Activated naive CD4-positive, alpha-beta T cell treated with anti-CD3 and anti-CD28 coated beads for 36 hours (primary cell): ENCODE measurements at places on chromosomes 3 and 15. TPM values are rescaled to one million over a fixed set of nuclear protein-coding genes. Genes with fewer than 3 reads are reported as not detected.

Gene CCDC174
- 20.7 TPM for total RNA-seq

Gene COL6A5
- not detected for total RNA-seq

Gene EOMES
- 0.14 TPM for total RNA-seq

Gene NDUFB5
- 151 TPM for total RNA-seq

- no peak overlapping the region for H3K27ac ChIP-seq
- no peaks in the 10 kb centered on the region for H3K36me3 ChIP-seq
- peaks cover 30% of the 10 kb centered on the region for H3K4me1 ChIP-seq
- DNase-seq, result no peak
- peak overlapping the region; percentile 47 for H3K4me3 ChIP-seq
Observed at GRCh38 chr3:190322604-190323245, 479 bp upstream of the CLDN1 start.

DNA sequence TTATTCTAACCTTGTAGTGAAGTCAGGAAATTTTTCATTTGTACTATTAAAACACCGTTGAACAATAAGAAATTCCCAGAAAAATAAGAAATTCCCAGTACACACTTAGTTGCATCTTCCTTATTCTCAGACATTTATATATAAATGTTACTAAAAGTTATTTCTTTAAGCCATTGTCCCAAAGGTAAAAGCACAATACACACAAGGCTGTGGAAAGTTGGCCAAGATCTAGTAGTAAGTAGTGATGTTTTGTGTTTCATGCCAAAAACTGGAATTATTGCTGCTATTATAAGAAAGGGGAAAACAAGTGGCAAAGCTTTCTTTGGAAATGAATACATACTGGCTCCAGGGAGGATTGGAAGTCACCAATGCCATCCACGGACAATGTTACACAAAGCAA, 802.5 kb upstream of the DPPA4 start:
- H3K4me1 ChIP-seq, result no peaks in the 10 kb centered on the region
- no peak overlapping the region for H3K4me3 ChIP-seq
- no peak for DNase-seq
- H3K27me3 ChIP-seq, result no peaks in the 10 kb centered on the region

- no peak overlapping the region for H3K27ac ChIP-seq
- peaks cover 7% of the 10 kb centered on the region for H3K27me3 ChIP-seq
- no peaks in the 10 kb centered on the region for H3K36me3 ChIP-seq
- H3K4me3 ChIP-seq, result no peak overlapping the region
Observed at GRCh38 chr3:16570113-16570512, 35.1 kb downstream of the DAZL start.

DNA sequence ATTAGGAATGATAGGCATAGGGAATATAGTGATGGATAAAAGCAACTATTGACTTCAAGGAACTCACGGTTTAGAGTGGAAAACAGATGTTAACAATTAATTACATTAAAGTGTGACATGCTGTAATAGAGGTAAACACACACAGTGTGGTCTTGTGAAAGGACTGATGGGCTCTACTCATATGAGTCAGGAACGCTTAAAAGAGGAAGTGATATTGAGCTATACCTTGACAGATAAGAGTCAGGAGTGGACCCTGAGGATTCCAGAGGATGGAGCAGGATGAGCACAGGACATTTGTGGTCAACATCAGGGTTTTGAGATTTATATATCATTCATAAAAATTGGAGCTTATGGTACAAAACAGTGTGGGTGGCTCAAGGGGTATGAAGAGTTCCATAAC, 11.0 kb downstream of the EXOG start:
- H3K27ac ChIP-seq, result no peak overlapping the region
- no peak for DNase-seq
- H3K27me3 ChIP-seq, result no peaks in the 10 kb centered on the region
- no peak overlapping the region for H3K4me3 ChIP-seq
- peaks cover 22% of the 10 kb centered on the region for H3K36me3 ChIP-seq
- no peaks in the 10 kb centered on the region for H3K4me1 ChIP-seq

GRCh38 chr3:126961791-126962461, 21.0 kb upstream of the PLXNA1 start:
- no peak for DNase-seq
- no peak overlapping the region for H3K27ac ChIP-seq
- H3K4me3 ChIP-seq, result no peak overlapping the region
- no peaks in the 10 kb centered on the region for H3K4me1 ChIP-seq
- no peaks in the 10 kb centered on the region for H3K27me3 ChIP-seq
- H3K36me3 ChIP-seq, result peaks cover 6% of the 10 kb centered on the region

GRCh38 chr3:152400887-152401286, 132.2 kb downstream of the MBNL1 start:
- peaks cover 17% of the 10 kb centered on the region for H3K36me3 ChIP-seq
- H3K4me1 ChIP-seq, result peaks cover 83% of the 10 kb centered on the region
- H3K27ac ChIP-seq, result peak overlapping the region; percentile 43
- no peaks in the 10 kb centered on the region for H3K27me3 ChIP-seq

- H3K4me3 ChIP-seq, result no peak overlapping the region
- H3K27me3 ChIP-seq, result peaks cover 4% of the 10 kb centered on the region
- no peaks in the 10 kb centered on the region for H3K4me1 ChIP-seq
- no peak for DNase-seq
- H3K36me3 ChIP-seq, result no peaks in the 10 kb centered on the region
- H3K27ac ChIP-seq, result no peak overlapping the region
Observed at GRCh38 chr3:155441506-155441905, 148.0 kb upstream of the STRIT1 start.
